ENCODE measurements at places on chromosomes 12 and 14. TPM values are rescaled to one million over a fixed set of nuclear protein-coding genes. Genes with fewer than 3 reads are reported as not detected.

PPP2R3C gene
- total RNA-seq: 11.4 TPM

AACS gene
- 46.3 TPM for total RNA-seq

FOXN4 gene
- total RNA-seq: not detected

PROX2 gene
- total RNA-seq: not detected

KICS2 gene
- total RNA-seq: 9.7 TPM

DNAJC22 gene
- under 0.01 TPM for total RNA-seq
